ENCODE measurements at places on chromosomes 7 and 10.
A peak's percentile ranks its signal among the peaks of the same experiment; 100 is the strongest.

GRCh38 chr7:6160191-6160623, 112.2 kb downstream of the CYTH3 start:
- peak; percentile 50 for DNase-seq

GRCh38 chr7:120794106-120794729, 63.7 kb downstream of the TSPAN12 start:
- DNase-seq: no peak

DNA sequence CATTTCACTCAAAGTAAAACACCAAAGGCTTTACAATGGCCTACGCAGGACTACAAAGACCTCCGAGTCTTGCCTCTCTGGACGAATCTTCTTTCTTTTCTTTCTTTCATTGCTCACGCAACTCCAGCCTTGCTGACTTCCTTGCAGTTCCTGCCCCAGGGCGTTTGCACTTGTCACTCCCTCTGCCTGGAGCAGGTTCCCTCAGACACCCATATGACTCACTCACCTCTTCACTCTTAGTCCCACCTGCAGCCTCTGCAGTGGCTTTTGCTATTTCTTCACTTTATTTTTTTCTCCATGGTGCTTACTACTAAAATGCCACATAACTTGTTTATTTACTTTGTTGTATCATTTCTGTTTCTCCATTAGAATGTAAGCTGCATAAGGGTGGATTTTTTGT, 33.1 kb downstream of the GHRHR start:
- DNase-seq: no peak

DNA sequence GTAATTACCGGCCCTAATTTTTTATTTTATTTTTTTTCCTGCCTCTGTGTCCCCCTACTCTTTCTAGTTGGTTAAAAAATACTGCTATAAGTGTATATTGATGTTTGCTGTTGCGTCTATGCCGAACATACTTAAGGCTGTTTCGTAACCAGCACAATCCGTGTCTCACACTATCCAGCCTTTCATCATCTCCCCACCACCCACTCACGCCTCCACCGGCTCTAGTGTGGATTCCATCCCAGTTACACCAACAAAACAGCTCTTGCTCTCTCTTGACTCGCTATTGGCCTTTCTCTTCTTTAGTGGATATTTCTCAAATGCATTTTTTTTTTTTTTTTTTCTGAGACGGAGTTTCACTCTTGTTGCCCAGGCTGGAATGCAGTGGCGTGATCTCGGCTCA, 70.1 kb upstream of the CAMK1D start:
- no peak for DNase-seq

- no peak for DNase-seq
Observed at GRCh38 chr7:130881091-130881798, 147.2 kb upstream of the KLF14 start.

DNA sequence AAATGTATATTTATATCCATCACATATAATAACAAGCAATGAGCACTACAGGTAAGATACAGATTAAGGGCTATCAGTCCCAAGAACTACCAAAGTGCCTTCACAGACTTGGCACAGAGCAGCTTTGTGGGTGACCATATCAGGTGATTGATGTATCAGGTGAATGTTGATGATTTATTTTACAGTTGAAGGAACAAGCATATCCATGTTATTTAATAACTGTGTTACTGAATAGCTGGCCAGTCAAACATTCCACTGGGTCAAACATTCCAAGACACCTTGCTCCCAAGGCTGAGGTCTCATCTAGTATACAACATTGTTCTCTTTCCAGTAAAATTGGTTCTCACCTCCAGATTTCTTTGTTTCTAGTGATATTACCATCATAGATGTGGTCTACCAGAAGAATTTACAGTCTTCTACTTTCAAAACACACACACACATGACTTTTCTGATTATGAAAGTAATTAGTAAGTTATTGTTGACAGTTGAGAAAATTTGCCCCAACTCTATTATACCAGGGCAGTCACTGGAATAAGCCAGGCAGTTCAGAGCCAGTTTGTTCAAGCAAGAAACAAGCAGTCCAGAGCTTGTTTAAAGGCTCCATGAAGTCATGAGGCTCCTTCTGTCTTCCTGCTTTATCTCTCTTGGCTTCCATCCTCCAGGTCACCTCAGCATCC, 68.2 kb downstream of the ELAPOR2 start:
- no peak for DNase-seq

- no peak for DNase-seq
Observed at GRCh38 chr10:87740254-87740655, 77.8 kb downstream of the ATAD1 start.

DNA sequence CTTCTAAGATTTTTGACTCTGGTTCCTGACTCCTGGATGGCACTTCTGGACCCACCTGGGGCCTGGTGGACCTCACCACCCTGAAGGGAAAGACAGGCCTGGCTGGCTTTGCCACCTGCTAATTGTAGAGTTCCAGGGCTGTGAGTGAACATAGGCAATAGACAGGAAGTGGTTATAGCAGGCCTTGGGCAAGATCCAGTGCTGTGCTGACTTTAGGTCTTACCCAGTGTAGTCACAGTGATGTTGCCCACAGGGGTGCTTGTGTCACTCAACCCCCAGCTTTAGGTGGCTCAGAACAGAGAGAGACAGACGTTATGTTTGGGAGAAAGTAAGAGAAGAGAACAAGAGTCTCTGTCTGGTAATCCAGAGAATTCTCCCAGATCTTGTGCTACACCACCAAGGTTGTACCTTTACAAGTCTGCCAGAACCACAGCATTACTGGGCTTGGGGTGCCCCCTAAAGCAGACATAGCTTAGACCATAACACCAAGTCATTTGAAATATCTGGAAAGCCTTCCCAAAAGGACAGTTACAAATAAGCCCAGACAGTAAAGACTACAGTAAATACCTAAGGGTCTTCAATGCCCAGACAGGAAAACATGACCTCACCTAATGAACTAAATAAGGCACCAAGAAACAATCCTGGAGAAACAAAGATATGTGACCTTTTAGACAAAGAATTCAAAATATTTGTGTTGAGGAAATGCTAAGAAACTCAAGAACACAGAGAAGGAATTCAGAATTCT, 303.4 kb downstream of the PCLO start:
- peak; percentile 10 for DNase-seq

DNA sequence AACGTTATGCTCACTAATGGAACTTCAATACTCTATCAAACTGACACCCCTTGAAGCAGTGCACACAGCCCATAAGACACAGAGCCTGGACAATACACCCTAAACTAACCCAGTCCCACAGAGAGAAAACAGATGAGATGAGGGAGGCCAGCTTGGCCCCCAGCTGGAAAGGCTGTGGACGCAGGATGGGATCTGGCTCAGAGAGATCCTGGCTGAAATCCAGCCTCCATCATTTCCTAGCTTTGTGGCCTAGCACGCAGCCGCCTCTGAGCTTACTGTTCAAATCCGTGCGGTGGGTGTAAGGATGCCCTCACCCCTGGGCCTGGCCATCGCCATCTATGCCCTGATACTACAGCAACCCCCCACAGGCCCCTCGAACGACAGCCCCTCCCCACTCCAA, 32.7 kb downstream of the SNX8 start:
- no peak for DNase-seq

DNA sequence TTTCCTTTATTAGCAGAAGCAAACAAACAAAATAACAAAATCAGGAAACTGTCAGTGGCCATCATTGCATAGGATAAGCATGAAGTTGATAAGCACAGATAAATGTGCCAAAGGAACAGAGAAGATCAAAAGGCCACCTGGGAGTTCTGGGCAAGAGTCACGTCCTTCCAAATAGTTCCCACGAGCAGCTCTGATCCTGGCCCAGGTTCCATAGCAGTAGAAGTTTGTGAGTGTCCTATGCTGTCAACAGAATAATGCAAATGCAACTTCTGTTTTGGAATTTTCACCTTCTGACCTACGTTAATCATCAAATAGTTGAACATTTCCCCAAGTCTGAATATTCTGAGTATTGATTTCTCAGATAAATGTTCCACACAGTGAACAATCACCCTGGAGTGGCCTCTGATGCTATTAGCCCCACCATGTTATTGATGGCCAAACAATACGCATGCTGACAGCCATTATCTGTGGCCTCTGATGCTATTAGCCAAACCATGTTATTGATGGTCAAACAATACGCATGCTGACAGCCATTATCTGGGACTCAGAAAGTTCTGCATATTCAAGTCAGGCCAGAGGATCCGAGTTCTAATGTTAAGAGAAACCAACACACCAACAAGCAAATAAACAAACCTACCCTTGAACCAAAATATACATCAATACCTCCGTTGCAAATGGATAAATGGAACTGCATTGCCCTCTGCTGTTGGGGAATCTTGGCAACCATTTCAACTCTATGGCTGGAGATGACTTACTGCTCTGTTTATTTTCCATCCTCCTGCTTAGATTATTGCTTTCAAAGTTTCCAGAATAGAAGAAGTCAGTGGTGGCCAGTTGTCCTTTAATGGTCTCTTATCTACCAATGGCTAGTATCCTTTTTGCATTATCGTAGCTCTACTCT, 63.3 kb downstream of the MRC1 start:
- DNase-seq: no peak

DNA sequence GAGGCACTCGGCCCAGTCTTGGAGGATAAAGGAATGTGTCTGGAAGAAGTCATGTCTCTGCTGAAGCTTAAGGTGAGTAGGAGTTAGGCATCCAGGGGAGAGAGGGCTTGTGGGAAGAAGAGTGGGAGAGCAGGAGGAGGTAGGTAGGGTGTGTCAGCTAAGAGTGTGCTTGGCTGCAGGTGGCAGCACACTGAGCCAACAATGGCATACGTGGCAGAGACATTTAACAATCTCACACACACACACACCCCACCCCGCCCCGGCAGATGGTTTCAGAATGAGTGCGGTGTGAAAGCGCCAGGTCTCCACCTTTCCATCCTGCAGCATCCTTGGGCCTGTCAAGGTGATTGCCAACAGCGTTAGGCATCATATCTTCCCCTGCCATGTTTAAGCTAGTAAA, 11.2 kb upstream of the ARPC1A start:
- no peak for DNase-seq

- no peak for DNase-seq
Observed at GRCh38 chr10:102416695-102417094, 1.9 kb downstream of the PSD start.

GRCh38 chr7:4653771-4654170, 28.3 kb upstream of the FOXK1 start:
- DNase-seq: no peak

GRCh38 chr7:70681469-70682350, 450.2 kb upstream of the GALNT17 start:
- DNase-seq: no peak

- no peak for DNase-seq
Observed at GRCh38 chr10:113879691-113880090, 25.2 kb downstream of the NHLRC2 start.

DNA sequence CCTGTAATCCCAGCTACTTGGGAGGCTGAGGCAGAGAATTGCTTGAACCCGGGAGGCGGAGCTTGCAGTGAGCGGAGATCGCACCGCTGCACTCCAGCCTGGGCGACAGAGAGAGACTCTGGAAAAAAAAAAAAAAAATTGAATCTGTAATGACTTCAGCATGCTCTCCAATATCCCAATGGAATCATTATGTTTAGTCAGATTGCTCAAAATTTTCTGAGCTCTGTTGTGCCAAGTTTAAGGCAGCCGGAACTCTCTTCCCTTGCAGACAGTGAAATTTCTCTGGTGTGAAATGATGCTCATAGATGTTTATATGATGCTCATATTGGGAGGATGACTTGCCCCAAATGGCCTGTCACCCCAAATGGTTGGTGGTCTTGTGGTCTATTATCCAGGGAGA, 180.9 kb downstream of the CTTNBP2 start:
- no peak for DNase-seq

- DNase-seq: no peak
Observed at GRCh38 chr10:63106111-63106755, 26.9 kb upstream of the NRBF2 start.

GRCh38 chr10:12602521-12602920, 253.2 kb downstream of the CAMK1D start:
- no peak for DNase-seq

- DNase-seq: no peak
Observed at GRCh38 chr7:19900118-19900517, 126.7 kb upstream of the TMEM196 start.

- DNase-seq: no peak
Observed at GRCh38 chr10:132723330-132723970, 62.5 kb downstream of the NKX6-2 start.

GRCh38 chr7:158602905-158603772, 15.5 kb upstream of the PTPRN2 start:
- no peak for DNase-seq

GRCh38 chr7:85587785-85588184, 400.9 kb upstream of the SEMA3D start:
- DNase-seq: no peak

DNA sequence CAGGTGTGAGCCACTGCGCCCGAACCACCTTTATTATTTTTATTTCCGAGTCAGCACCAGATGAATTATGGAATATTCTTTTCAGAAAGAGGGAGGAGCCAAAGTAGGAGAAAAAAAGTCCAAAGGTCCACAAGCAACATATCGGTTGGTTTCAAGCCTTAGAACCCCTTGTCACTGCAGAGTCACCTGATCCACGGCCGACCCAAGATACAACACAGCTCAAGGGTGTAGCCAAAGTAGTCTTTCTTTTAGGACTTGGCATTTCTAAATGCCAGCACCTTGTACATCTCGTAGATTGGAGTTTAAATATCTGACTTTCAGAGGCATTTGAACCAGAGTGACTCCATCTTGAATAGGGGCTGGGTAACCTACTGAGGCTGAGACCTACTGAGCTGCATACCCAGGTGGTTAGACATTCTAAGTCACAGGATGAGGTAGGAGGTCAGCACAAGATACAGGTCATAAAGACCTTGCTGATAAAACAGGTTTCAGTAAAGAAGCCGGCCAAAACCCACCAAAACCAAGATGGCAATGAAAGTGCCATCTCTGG, 113.9 kb upstream of the ANLN start:
- no peak for DNase-seq

- DNase-seq: no peak
Observed at GRCh38 chr7:115332691-115333090, 410.8 kb downstream of the MDFIC start.

DNA sequence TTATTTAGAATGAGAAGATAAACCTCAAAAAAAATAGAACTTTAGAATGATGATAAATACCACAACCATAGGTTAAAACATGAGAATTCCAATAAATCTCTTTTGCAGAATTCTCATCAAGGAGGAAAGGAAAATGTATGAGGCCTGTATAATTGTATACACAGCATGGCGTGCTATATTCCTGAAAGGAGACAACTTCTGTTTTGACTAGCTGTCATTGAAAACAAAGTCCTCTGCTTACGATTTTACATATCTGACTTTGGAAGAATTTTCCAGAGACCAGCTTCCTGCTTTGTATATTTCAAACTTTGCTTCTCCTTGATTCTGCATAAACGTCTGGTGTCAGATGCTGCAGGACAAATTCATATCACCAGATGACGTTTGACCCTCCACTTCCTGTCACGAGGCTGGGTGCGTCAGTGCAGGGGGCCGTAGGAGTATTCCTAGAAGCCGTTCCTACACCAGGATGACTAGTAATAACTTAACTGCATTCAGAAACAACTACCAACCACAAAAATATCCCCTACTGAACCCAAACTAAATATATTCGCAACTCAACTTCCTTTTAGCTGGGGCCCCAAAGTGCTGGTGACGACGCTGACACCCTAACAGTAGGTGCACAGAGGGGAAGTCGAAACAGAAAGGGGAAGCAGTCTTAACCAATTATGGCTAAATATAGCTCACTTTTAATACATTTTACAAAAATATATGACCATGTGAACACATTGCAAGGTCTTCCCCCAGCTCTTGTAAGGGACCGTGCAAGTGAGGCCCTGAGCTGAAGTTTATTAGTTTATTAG, 178.6 kb upstream of the INHBA start:
- DNase-seq: no peak

- peak; percentile 87 for DNase-seq
Observed at GRCh38 chr7:150378115-150378852, 846 bp upstream of the ZNF775 start.

- no peak for DNase-seq
Observed at GRCh38 chr7:129948338-129948737, 4.4 kb downstream of the UBE2H start.
